ENCODE measurements at places on chromosomes 5 and 9. TPM values are rescaled to one million over a fixed set of nuclear protein-coding genes. Genes with fewer than 3 reads are reported as not detected.
A peak's percentile ranks its signal among the peaks of the same experiment; 100 is the strongest.

GRCh38 chr5:15135661-15136060, 264.1 kb upstream of the ANKH start:
- no peak for DNase-seq
- no peaks in the 10 kb centered on the region for H3K36me3 ChIP-seq
- no peaks in the 10 kb centered on the region for H3K27me3 ChIP-seq
- H3K27ac ChIP-seq: no peak overlapping the region

- no peak overlapping the region for H3K4me3 ChIP-seq
- no peaks in the 10 kb centered on the region for H3K36me3 ChIP-seq
- no peaks in the 10 kb centered on the region for H3K27me3 ChIP-seq
- no peaks in the 10 kb centered on the region for H3K4me1 ChIP-seq
Observed at GRCh38 chr9:75788006-75788634, 102.4 kb upstream of the PCSK5 start.

Gene NR4A3
- 34.1 TPM for total RNA-seq

GRCh38 chr9:109640580-109641371, 139.2 kb upstream of the PALM2AKAP2 start:
- no peak overlapping the region for H3K27ac ChIP-seq
- peak overlapping the region; percentile 41 for H3K4me3 ChIP-seq
- no peaks in the 10 kb centered on the region for H3K4me1 ChIP-seq
- no peak for DNase-seq
- no peaks in the 10 kb centered on the region for H3K36me3 ChIP-seq

GRCh38 chr5:170353961-170354360, 35.2 kb downstream of the KCNMB1 start:
- no peaks in the 10 kb centered on the region for H3K4me1 ChIP-seq
- peak overlapping the region; percentile 9 for H3K27ac ChIP-seq
- no peaks in the 10 kb centered on the region for H3K36me3 ChIP-seq
- no peak for DNase-seq
- H3K4me3 ChIP-seq: peak overlapping the region; percentile 37
- H3K27me3 ChIP-seq: no peaks in the 10 kb centered on the region

- H3K4me1 ChIP-seq: no peaks in the 10 kb centered on the region
- no peak overlapping the region for H3K4me3 ChIP-seq
- DNase-seq: no peak
Observed at GRCh38 chr5:148912714-148913398, 86.4 kb downstream of the ADRB2 start.

DNA sequence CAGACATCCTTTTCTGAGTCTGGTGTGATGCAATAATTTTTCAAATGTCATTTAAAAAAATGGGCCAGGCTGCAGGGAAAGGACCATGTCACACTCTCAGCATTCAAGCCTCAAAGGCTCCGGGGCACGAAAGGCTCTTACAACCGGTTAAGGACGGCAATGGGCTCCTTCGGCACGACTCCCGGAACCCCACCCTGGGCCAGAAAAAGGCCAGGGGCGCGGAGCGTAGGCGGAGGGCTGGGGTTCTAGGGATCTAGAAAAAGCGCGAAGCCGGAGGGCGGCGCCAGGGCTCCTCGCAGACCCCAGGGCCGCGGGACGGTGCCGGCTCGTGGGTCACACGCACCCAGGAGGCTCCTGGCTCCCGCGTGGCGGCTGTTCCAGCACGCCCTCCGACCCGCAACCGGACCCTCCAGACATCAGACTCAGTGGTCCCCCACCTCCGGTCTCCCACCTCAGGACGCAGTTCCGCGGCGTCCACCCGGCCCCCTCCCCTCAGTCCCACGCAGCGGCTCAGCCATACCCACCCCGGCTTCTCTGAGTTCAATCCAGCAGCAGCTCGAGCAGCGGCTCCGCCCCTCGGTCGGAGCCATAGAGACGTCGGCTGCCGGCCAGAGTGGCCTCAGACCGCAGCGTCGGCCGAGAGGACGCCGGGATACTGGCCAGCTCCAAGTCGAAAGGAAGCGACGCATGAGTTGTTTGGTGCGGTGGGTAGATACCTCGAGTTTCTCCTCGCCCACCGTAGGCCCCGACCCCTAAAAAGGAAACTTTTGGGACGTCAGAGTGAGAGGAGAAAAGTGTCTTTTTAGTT, at the start of gene TMEM267:
TSS of gene TMEM267 (minus strand) at position 568 of the 808 bp plus-strand sequence. CDS start 29,896 bp downstream, outside the sequence.
- H3K36me3 ChIP-seq: no peaks in the 10 kb centered on the region
- peak within 1 kb of the TSS; percentile 92 for H3K4me3 ChIP-seq
- peak; percentile 90 for DNase-seq
- peak within 1 kb of the TSS; percentile 92 for H3K27ac ChIP-seq
- no peaks in the 10 kb centered on the region for H3K4me1 ChIP-seq

Gene DRD1
- not detected for total RNA-seq

GRCh38 chr5:171914726-171915338, 91.6 kb downstream of the FBXW11 start:
- no peaks in the 10 kb centered on the region for H3K4me1 ChIP-seq

Gene CDH18
- total RNA-seq: not detected

Gene SMC2
- 9.8 TPM for total RNA-seq

DNA sequence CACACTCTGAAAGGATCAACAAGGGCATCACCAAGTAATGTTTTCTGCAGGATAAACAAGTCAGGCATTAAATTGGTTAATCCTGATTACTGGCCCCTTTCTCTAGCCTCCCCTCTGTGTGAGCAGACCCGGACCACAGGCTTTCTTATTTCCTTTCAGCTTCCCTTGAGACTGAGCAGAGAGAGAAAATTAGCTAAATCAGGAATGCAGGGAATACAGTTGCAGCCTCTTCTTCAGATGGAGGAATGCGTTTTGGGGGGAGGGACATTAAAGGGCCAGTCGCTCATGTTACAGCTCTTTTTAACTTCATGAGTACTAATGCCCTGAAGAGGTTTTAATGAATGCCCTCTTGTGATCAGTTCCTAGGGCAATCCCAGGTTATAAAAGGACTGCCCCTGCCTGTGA, 19.8 kb downstream of the PCDHAC2 start:
- DNase-seq: no peak
- H3K4me1 ChIP-seq: no peaks in the 10 kb centered on the region
- no peaks in the 10 kb centered on the region for H3K36me3 ChIP-seq

GRCh38 chr5:143653256-143653655, 158.7 kb upstream of the HMHB1 start:
- no peaks in the 10 kb centered on the region for H3K27me3 ChIP-seq
- no peak overlapping the region for H3K4me3 ChIP-seq
- no peaks in the 10 kb centered on the region for H3K4me1 ChIP-seq
- DNase-seq: no peak

DNA sequence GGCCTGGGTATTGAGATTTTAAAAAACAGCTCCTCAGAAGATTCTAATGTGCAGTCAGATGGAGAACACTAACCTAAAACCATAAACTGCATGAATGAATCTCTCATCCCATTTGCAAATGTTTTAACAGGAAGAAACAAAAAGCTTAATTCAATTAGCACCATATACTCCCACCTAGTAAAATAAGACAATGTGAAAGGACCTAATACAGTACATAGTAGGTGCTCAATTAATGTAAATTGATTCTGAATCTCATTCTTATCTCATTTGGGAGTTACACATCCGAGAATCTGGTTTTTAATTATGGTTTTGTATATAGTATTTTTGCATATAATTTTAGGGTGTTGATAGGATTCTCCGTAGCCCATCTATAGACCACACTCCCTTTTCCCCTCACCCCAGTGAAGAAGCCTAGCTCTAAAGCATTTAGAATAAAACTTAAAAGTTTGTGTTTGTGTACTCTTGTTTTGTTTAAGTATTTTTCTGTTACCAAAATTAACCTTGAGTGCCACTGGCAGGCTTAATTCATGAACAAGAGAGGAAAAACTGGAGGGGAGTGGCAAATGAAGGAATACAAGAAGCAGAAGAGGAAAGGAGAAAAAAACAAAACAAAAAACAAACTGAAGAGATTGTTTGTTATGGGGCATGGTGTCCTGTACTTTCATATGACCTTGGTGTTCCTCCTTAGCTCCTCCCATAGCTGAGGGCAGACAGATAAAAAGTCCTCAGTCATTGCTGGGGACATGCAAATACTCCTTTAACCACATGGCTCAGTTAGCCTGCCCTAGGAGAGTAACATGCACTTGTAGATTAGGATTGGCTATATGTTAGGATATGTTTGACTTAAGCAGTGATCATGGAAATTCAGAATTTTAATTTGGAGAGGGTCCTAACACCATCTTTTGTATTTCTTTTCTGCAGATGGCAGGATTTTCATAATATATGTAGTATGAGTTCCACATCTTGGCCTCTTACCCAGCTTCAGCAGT, 1.2 kb downstream of the RNF14 start:
- no peaks in the 10 kb centered on the region for H3K36me3 ChIP-seq
- H3K27me3 ChIP-seq: no peaks in the 10 kb centered on the region
- peak overlapping the region; percentile 87 for H3K4me3 ChIP-seq
- peaks cover 10% of the 10 kb centered on the region for H3K4me1 ChIP-seq

Gene STK32A
- total RNA-seq: 3.5 TPM

Gene CCL19
- total RNA-seq: 0.88 TPM

- no peaks in the 10 kb centered on the region for H3K27me3 ChIP-seq
- H3K4me1 ChIP-seq: no peaks in the 10 kb centered on the region
- DNase-seq: no peak
- no peak overlapping the region for H3K27ac ChIP-seq
- no peak overlapping the region for H3K4me3 ChIP-seq
Observed at GRCh38 chr9:131259432-131259898, 16.8 kb downstream of the FAM78A start.

Gene SCAI
- 9.3 TPM for total RNA-seq

DNA sequence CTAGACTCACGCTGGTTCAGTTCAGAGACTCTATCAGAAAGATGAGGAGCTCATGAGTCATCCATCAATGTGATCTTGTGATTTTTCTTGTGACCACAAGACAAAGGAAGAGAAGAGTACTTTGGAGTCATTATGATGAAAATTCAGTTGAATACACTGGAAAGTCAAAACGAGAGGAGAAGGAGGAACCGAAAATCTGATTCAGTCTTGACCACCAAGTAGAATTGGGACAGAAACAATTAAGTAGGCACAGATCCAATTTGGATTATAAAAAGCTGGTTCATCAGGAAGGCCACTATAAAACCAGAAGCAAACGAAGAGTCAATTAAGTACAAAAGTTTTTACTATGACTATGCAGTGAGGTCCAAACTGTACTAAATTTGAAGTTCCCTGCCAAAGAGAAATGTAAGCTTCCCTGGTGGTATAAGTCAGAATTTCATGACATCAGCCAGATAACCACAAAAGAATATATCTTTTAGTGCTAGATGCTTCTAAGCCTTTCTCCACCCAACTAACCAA, 90.9 kb downstream of the THBS4 start:
- H3K36me3 ChIP-seq: no peaks in the 10 kb centered on the region
- no peaks in the 10 kb centered on the region for H3K27me3 ChIP-seq
- no peak for DNase-seq
- no peaks in the 10 kb centered on the region for H3K4me1 ChIP-seq

DNA sequence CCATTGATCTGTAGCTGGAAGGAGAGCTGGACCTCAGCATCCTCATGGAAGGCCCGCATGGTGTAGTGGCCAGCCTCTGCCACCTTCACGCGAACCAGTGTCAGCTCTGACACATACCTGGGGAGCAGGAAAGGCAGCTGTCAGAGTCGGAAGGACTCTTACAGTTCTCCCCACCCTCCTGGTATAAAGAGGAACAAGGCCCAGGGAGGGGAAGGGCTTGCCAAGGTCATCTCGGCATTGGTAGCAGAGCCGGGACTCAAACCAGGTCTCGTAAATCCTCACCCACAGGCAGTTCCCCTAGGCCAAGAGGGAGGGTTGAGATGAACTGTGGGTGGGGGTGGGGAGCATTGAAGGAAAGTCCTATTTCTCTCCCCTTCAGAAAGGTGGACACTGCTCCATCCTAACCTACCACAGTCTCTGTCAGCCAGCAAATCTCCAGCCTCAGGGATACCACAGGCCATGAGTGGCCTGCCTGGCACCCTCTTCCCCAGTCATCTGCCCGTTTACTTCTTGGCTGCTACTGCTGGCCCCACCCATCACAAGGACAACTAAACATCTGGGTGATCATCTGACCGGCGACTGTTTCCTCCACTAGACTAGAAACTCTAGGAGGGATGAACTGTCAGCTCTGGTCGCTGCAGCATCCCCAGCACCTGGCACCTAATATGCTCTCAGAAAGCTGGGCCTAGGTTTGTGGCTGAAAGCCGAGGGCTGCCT, 23.5 kb downstream of the PDGFRB start:
- no peaks in the 10 kb centered on the region for H3K27me3 ChIP-seq
- peaks cover 6% of the 10 kb centered on the region for H3K4me1 ChIP-seq
- H3K36me3 ChIP-seq: no peaks in the 10 kb centered on the region
- H3K27ac ChIP-seq: peak overlapping the region; percentile 18
- H3K4me3 ChIP-seq: peak overlapping the region; percentile 19

Gene NMUR2
- 0.33 TPM for total RNA-seq

Gene SLC1A1
- total RNA-seq: 13.1 TPM

- H3K4me1 ChIP-seq: no peaks in the 10 kb centered on the region
- H3K36me3 ChIP-seq: no peaks in the 10 kb centered on the region
- H3K4me3 ChIP-seq: no peak overlapping the region
- no peak for DNase-seq
- no peaks in the 10 kb centered on the region for H3K27me3 ChIP-seq
Observed at GRCh38 chr5:129245489-129245888, 150.9 kb downstream of the ISOC1 start.

GRCh38 chr5:98727686-98728085, 45.8 kb upstream of the RGMB start:
- no peak for DNase-seq
- no peak overlapping the region for H3K4me3 ChIP-seq
- H3K36me3 ChIP-seq: no peaks in the 10 kb centered on the region
- H3K4me1 ChIP-seq: no peaks in the 10 kb centered on the region
- no peaks in the 10 kb centered on the region for H3K27me3 ChIP-seq

- DNase-seq: no peak
- no peak overlapping the region for H3K27ac ChIP-seq
- no peaks in the 10 kb centered on the region for H3K27me3 ChIP-seq
- no peaks in the 10 kb centered on the region for H3K36me3 ChIP-seq
Observed at GRCh38 chr9:129810116-129810515, 7.1 kb downstream of the TOR1B start.

Gene AIF1L
- 22.5 TPM for total RNA-seq

GRCh38 chr5:66949066-66949465, 247.5 kb downstream of the CD180 start:
- H3K4me1 ChIP-seq: no peaks in the 10 kb centered on the region
- no peaks in the 10 kb centered on the region for H3K27me3 ChIP-seq
- no peak overlapping the region for H3K4me3 ChIP-seq
- H3K36me3 ChIP-seq: no peaks in the 10 kb centered on the region
- no peak overlapping the region for H3K27ac ChIP-seq
- no peak for DNase-seq

Gene NELFB
- total RNA-seq: 32.6 TPM

GRCh38 chr5:15715535-15715934, 215.6 kb downstream of the FBXL7 start:
- H3K36me3 ChIP-seq: no peaks in the 10 kb centered on the region
- no peak for DNase-seq
- H3K4me1 ChIP-seq: no peaks in the 10 kb centered on the region
- no peak overlapping the region for H3K4me3 ChIP-seq

GRCh38 chr9:123742009-123742767, 187.7 kb downstream of the DENND1A start:
- no peak for DNase-seq
- no peaks in the 10 kb centered on the region for H3K4me1 ChIP-seq
- no peaks in the 10 kb centered on the region for H3K27me3 ChIP-seq
- H3K4me3 ChIP-seq: no peak overlapping the region
- H3K27ac ChIP-seq: peak overlapping the region; percentile 29

Gene ZDHHC11B
- total RNA-seq: 3.9 TPM

Measured in breast epithelium (tissue), 4 donors.